ENCODE measurements at places on chromosomes 1 and 21. TPM values are rescaled to one million over a fixed set of nuclear protein-coding genes. Genes with fewer than 3 reads are reported as not detected.
A peak's percentile ranks its signal among the peaks of the same experiment; 100 is the strongest.

Gene SLC22A15
- polyA plus RNA-seq = not detected

Gene CRNN
- polyA plus RNA-seq = not detected

DNA sequence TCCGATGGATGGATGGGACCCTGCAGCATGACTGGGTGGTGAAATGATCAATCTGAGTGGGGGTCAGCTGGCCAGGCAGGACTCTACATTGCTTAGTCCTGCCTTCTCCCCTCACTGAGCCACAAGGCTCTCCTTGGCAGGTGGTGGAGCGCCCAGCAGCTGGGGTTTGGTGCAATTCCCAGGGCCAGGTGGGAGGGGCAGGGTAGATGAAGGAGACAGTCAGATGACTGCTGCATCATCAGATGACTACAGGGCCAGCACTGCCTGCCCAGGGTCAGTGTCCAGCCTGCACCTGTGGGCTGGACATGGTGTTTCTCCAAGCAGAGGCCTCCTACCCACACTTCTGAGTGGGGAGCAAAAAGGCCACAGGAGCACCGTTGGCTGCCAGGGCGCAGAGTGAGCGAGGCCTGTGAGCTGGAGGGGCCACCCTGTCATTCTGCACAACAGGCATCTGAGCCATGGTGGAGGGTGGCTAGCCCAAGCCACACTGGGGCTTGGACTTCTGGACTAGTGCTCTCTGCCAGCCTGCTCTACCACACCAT is 103.9 kb upstream of the EDN2 start:
- H3K27me3 ChIP-seq = no peaks in the 10 kb centered on the region
- H3K4me1 ChIP-seq = no peaks in the 10 kb centered on the region
- DNase-seq = no peak
- H3K36me3 ChIP-seq = no peaks in the 10 kb centered on the region
- no peak overlapping the region for H3K27ac ChIP-seq

DNA sequence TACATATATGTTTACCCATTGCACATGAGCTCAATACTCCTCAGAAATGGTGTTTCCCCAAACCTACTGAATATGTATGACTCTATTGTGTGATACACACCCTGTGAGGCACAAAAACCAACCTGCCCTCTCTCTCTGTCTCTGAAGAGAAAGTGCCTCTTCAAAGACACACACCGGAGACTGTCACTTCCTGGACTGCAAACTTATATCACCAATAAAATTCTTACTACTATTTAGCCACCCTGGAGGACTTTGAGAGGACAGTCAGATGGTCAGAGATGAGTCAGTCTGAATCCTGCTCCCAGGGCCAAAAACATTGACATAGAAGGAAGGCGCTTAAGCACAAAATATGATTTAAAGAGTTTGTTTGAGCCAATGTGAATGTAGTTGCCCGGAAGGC is 110.4 kb downstream of the PPIAL4G start:
- H3K36me3 ChIP-seq = no peaks in the 10 kb centered on the region
- H3K4me3 ChIP-seq = peak overlapping the region; percentile 38
- no peaks in the 10 kb centered on the region for H3K27me3 ChIP-seq
- peaks cover 35% of the 10 kb centered on the region for H3K4me1 ChIP-seq
- no peak for DNase-seq

- H3K36me3 ChIP-seq = no peaks in the 10 kb centered on the region
- H3K27ac ChIP-seq = no peak overlapping the region
- no peak for DNase-seq
- no peaks in the 10 kb centered on the region for H3K27me3 ChIP-seq
- H3K4me1 ChIP-seq = no peaks in the 10 kb centered on the region
Measured at GRCh38 chr1:186183219-186183618, 191.8 kb downstream of the TPR start.

DNA sequence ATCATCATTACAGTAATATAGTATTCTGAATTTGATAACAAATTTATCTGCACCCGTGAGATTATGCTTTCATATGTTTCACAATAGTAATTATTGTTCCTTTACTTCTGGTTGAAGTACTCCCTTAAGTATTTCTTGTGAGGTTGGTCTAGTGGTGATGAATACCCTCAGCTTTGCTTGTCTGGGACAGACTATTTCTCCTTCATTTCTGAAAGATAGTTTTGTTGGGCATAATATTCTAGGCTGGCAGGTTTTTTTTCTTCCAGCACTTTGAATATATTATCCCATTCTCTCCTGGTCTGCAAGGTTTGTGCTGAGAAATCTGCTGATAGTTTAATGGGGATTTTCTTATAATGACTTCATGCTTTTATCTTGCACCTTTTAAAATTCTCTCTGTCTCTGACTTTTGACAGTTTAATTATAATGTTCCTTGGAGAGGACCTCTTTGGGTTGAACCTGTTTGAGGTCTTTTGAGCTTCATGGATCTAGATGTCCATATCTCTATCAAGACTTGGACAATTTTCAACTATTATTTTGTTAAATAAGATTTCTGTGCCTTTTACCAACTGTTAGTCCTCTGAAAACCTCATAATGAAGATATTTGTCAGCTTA is 371.5 kb upstream of the VAMP3 start:
- no peak for DNase-seq
- H3K4me1 ChIP-seq = no peaks in the 10 kb centered on the region
- no peak overlapping the region for H3K4me3 ChIP-seq

GRCh38 chr1:189606795-189607476 is 870.7 kb downstream of the BRINP3 start:
- H3K4me3 ChIP-seq = no peak overlapping the region
- no peak overlapping the region for H3K27ac ChIP-seq
- H3K36me3 ChIP-seq = no peaks in the 10 kb centered on the region
- H3K27me3 ChIP-seq = no peaks in the 10 kb centered on the region
- DNase-seq = no peak

GRCh38 chr1:85581802-85582686 is 1.5 kb downstream of the CCN1 start:
- H3K27ac ChIP-seq = no peak overlapping the region
- peaks cover 9% of the 10 kb centered on the region for H3K27me3 ChIP-seq
- no peak for DNase-seq

Gene FMO4
- polyA plus RNA-seq = 2.0 TPM

GRCh38 chr1:169105434-169106094 is 926 bp upstream of the ATP1B1 start:
- no peaks in the 10 kb centered on the region for H3K27me3 ChIP-seq
- peak overlapping the region; percentile 19 for H3K27ac ChIP-seq
- peak overlapping the region; percentile 67 for H3K4me3 ChIP-seq
- peaks cover 21% of the 10 kb centered on the region for H3K4me1 ChIP-seq

DNA sequence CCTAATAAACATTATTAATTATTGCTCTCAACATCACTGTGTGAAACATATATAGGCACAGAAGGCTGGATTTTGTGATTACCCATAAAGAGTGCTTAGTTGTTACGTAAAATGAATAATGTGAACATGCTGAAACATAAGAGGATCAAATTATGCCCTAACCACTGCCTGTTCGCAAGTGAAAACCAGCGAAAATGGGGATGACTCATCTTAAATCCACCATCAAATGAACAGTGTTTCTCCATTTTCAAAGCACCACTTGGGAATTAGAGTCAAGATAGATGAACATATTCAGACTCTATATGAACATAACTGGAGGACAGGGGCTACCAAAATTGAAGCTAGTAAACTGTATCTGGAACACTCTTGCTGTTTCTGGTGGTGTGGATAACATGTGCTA is 386.2 kb downstream of the HHIPL2 start:
- DNase-seq = no peak
- no peaks in the 10 kb centered on the region for H3K36me3 ChIP-seq
- H3K27ac ChIP-seq = no peak overlapping the region

DNA sequence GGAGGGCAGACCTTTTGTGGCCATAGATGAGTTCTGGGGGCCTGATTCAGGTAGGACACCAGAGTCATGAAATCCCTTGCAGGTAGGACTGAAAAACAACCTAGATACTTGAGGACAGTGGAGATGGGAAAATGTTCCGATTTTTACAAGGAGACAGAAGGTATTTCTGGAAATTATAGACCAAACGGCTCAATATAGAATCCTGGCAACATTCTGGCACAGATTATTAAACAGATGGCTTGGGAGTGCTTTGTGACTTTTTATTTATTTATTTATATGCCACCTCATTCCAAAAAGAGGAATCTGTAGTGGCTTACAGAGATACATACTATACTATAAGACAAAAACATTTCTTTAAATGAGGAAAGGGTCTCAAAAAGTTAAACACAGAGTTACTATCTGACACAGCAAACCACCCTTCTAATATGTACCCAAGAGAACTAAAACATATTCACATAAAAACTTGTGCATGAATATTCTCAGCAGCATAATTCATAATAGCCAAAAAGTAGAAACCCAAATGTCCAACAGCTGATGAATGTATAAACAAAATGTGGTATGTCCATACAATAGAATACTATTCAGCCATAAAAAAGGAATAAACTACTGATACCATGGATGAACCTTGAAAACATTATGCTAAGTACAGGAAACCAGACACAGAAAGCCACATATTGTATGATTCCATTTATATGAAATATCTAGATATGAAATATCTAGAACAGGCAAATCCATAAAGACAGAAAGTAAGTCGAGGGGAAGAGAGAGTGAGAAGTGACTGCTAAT is 49.8 kb downstream of the CDK18 start:
- H3K27ac ChIP-seq = no peak overlapping the region
- H3K4me3 ChIP-seq = no peak overlapping the region
- H3K4me1 ChIP-seq = no peaks in the 10 kb centered on the region
- no peaks in the 10 kb centered on the region for H3K36me3 ChIP-seq
- H3K27me3 ChIP-seq = peaks cover 8% of the 10 kb centered on the region

Gene GPR61
- not detected for polyA plus RNA-seq

GRCh38 chr1:186925881-186926669 is 97.3 kb downstream of the PLA2G4A start:
- no peaks in the 10 kb centered on the region for H3K36me3 ChIP-seq
- no peaks in the 10 kb centered on the region for H3K27me3 ChIP-seq
- H3K27ac ChIP-seq = no peak overlapping the region
- no peak for DNase-seq
- no peaks in the 10 kb centered on the region for H3K4me1 ChIP-seq

DNA sequence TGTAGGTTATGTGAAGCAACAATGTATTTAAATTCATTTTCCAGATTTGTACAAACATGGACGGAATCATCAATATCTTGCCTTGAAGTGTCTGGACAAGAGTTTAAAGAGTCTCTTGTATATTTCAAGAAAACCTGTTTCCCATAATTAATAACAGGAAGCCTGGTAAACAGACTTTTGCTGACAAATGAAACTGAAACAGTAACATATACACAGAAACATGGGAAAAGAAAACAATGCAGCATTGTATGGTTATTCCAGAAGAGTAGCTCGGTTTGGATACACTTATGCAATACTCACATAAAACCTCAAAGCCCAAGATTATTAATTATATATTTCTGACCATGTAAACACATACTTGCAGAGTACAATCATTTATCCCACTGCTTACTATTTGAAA is 265.5 kb downstream of the PTPRC start:
- no peak overlapping the region for H3K4me3 ChIP-seq
- no peak overlapping the region for H3K27ac ChIP-seq
- H3K27me3 ChIP-seq = no peaks in the 10 kb centered on the region
- no peak for DNase-seq
- peaks cover 4% of the 10 kb centered on the region for H3K36me3 ChIP-seq
- peaks cover 12% of the 10 kb centered on the region for H3K4me1 ChIP-seq

Gene TMPRSS3
- polyA plus RNA-seq = 0.11 TPM

DNA sequence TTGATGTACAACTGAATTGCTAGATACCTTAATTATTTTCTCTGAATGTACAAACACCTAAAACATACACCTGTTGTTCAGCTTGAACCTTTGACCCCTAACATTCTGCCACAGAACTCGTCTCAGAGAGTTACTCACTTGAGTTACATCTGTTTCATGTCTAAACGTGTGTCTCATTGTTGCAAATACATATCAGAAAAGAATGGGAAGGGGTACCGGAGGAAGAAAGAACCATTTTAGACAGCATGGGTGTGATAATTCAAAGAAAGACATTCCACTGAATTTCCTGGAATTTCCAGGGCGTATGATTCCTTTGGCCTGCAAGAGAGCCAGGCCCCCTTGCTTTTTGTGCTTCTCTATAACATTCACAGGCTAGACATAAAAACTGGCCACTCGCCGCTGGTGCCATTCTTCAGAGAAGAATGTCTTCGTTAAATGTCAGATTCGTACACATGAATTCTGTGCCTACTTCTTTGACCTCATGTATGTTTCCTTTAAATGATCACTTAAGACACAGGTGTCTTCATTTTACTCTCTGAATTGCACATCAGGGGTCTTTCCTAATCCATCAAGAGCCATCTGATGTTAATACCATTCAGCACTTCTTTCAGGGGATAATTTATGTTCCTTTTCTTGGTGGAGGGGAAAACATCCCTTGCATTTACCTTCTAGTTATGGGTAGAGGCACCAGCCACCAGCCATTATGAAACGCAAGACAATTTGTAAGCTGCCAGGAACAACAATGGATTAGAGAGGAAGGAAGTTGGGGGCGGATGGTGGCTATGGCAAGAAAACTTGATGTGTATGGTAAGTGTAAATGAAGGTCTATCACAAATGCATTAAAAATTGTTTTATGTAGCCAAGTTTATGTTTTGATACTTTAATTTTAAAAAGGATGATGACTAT is 12.7 kb downstream of the ATF3 start:
- no peak overlapping the region for H3K4me3 ChIP-seq
- no peaks in the 10 kb centered on the region for H3K36me3 ChIP-seq
- H3K27me3 ChIP-seq = no peaks in the 10 kb centered on the region
- no peak overlapping the region for H3K27ac ChIP-seq
- no peak for DNase-seq
- peaks cover 7% of the 10 kb centered on the region for H3K4me1 ChIP-seq

GRCh38 chr1:205575294-205575885 is 56.4 kb downstream of the ELK4 start:
- H3K27ac ChIP-seq = no peak overlapping the region

DNA sequence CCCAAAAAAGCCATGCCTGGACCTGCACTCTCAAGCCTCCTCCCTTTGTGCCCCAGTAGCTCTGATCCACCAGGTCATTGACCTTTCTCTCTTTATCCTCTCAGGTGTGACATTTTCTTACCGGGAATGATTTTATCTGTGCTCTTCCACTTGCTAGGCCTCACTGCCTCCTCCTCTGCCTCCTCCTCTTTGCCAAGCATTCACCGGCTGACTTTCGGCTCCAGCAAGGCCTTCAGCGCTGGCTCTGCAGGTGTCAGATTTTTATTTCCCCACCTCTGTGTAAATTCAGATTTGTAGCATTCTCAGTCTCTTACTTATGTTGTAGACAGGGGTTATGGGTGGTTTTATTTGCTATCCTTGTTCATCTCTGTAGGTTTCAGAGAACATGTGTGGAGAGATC is 91.5 kb downstream of the ST6GALNAC5 start:
- no peaks in the 10 kb centered on the region for H3K27me3 ChIP-seq
- DNase-seq = no peak
- no peaks in the 10 kb centered on the region for H3K36me3 ChIP-seq
- no peaks in the 10 kb centered on the region for H3K4me1 ChIP-seq
- H3K27ac ChIP-seq = no peak overlapping the region

Gene ZFP69
- 7.8 TPM for polyA plus RNA-seq

Gene PRR9
- not detected for polyA plus RNA-seq

DNA sequence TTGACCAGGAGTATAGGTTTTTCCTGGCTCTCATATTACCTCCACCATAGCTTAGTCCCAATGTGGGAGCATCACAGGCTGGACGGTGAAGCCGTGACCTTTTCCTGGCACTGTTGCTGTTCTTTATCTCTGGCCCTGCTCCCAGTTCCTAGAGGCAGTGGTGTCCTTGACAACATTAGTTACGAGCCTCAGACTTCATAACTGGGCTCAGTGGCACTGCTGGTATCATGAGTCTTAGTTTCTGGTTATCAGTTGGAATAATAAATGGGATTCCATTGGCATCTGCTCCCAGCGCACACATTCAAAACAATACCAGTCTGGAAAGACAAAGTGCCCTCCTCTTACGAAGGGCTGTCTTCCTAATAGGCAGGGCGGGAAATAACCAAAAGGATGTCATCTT is 8.0 kb downstream of the RNPEP start:
- DNase-seq = no peak
- no peak overlapping the region for H3K4me3 ChIP-seq
- peaks cover 8% of the 10 kb centered on the region for H3K36me3 ChIP-seq

Gene ADGRB2
- not detected for polyA plus RNA-seq
